GM23338 (cell line): ENCODE measurements at places on chromosomes 7 and 10.

DNA sequence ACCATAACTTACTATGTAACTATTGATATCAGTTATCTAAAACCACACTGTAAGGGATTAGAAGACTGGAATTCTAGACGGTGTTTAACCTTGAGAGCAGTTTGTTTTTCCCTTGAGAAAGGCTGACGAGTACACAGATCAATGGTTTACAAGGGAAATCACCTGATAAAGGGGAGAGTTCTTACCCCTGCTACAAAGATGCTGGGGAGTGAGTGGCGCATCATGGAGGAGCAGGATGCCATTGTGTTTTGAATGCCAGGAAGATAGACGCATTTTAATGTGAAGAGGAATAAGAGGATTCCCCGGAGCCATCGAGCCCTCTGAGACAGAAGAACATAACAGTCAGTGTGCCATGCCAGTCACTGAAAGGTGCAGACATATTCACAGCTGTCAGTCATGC lies 145.2 kb downstream of the PKD1L1 start:
- no peak for DNase-seq

DNA sequence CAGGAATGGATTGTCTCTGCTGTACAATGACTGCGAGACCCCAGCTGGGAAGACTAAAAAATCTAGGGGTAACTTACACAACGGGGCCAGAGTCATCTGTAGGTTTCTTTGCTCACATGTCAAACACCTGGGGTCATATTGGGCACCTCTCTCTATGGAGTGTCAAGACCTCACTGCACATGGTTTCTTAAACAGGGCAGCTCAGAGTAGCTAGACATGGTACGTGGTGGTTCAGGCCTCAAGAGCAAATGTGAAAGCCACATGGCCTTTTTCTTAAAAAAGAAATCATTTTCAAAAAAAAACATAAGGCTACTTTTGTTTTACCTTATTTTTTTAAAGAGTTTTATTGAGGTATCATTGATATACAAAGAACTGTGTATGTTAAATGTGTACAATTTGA lies 162.2 kb upstream of the ITGB1 start:
- DNase-seq, result no peak

DNA sequence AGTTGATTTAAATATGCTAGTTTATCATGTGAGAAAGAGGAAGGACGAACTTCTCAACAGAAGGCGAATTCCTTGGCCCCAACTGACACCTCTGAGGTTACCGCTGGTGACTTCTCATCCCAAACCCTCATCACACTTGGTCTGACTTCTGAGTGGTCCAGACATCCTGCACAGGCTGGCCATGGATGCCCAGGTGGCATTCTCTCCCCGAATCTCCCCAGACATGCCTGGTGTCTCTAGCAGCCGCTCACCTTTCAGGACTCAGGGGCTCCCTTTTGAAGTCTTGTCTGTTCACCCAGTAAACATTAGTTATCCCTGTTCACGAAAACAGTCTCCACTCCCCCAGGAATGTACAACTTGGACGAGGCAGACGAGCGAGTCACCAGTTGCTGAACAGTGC lies 157.7 kb downstream of the ADARB2 start:
- DNase-seq, result no peak

- no peak for DNase-seq
Measured at GRCh38 chr10:96814264-96814663, 17.8 kb upstream of the LCOR start.

GRCh38 chr10:94299417-94299816 lies 63.3 kb downstream of the NOC3L start:
- no peak for DNase-seq

DNA sequence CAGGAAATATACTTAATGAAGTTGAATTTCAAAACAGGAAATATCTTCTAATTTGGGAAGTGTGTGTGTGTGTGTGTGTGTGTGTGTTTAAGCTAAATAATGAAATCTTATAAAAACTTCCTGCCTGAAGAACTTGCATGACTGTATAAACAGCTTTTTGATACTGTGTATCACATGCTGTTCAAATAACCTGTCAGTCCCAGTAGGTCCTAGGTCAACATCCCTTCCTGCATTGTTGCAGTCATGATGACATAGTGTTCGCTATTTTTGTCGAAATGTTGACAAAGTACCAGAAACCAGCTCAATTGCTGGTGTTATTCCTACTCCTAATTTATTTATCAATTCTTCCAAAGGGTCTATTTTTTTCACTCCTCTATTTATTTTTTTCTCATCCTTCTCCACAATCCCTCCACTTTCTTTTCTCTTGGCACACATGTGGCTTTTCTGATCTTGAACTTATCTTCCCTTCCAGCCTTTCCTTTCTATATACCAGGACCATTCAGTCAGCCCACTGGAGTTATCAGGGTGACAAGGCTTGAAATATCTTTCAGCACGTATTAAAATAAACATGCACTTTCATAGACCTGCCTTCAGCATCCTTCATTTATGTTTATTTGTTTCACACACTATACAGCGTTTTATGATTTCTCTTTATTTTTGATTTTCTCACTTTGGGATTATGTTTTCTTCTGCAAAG lies 115.8 kb downstream of the PLXDC2 start:
- DNase-seq, result no peak

- no peak for DNase-seq
Measured at GRCh38 chr10:23063045-23063972, 32.1 kb upstream of the MSRB2 start.

DNA sequence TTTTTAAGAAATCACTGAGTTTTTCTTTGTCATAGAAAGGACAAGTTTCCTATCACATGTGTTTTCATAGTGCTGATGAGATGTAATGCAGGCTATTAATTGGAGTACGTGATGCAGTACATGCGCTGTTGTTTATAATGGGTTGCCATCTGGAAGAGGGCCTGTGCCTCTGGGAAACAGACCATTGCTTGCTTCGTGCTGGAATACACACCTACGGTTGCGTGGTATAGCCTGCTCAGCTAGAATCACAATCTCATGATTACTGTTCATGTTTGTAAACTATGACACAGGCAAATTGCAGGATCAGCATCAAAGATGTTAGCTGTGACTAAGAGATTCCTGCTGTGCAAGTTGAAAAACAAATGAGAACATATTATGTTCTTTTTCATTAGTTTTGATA lies 107.2 kb upstream of the STEAP1B start:
- DNase-seq, result no peak
